CD4-positive, alpha-beta T cell treated with Interleukin-17A for 1 hour (primary cell): ENCODE measurements at places on chromosomes 1 and 21.
A peak's percentile ranks its signal among the peaks of the same experiment; 100 is the strongest.

DNA sequence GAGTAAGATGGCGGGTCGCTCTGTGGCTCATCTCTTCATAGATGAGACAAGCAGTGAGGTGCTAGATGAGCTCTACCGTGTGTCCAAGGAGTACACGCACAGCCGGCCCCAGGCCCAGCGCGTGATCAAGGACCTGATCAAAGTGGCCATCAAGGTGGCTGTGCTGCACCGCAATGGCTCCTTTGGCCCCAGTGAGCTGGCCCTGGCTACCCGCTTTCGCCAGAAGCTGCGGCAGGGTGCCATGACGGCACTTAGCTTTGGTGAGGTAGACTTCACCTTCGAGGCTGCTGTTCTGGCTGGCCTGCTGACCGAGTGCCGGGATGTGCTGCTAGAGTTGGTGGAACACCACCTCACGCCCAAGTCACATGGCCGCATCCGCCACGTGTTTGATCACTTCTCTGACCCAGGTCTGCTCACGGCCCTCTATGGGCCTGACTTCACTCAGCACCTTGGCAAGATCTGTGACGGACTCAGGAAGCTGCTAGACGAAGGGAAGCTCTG is 2.4 kb downstream of the TNFAIP8L2 start:
- no peak for DNase-seq

GRCh38 chr1:27736252-27736651 is 10.5 kb downstream of the FAM76A start:
- DNase-seq, result no peak

GRCh38 chr1:40092706-40093639 is 4.1 kb downstream of the PPT1 start:
- DNase-seq, result no peak

- no peak for DNase-seq
Measured at GRCh38 chr1:93591676-93592550, 89.7 kb downstream of the BCAR3 start.

DNA sequence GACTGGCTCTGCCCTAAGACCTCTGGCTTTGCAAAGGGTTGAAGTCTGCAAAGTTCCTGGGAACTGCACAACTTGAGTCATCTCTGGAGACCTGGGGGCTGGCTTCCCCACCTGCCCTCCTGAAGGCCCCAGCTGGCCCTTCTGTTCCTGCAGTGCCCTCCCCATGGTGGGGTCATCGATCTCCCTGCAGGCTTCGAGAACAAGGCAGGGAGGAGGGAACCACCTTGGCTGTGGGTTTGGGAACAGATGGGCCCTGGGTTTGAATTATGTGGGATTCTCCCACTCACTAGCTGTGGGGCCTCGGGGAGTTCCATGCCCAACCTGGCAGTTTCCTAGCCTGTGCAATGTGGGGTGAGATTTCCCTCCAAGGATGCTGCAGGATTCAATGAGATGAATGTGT is 310.2 kb downstream of the PTPRU start:
- DNase-seq, result no peak

GRCh38 chr1:54299037-54299436 is 99.1 kb downstream of the MRPL37 start:
- no peak for DNase-seq

DNA sequence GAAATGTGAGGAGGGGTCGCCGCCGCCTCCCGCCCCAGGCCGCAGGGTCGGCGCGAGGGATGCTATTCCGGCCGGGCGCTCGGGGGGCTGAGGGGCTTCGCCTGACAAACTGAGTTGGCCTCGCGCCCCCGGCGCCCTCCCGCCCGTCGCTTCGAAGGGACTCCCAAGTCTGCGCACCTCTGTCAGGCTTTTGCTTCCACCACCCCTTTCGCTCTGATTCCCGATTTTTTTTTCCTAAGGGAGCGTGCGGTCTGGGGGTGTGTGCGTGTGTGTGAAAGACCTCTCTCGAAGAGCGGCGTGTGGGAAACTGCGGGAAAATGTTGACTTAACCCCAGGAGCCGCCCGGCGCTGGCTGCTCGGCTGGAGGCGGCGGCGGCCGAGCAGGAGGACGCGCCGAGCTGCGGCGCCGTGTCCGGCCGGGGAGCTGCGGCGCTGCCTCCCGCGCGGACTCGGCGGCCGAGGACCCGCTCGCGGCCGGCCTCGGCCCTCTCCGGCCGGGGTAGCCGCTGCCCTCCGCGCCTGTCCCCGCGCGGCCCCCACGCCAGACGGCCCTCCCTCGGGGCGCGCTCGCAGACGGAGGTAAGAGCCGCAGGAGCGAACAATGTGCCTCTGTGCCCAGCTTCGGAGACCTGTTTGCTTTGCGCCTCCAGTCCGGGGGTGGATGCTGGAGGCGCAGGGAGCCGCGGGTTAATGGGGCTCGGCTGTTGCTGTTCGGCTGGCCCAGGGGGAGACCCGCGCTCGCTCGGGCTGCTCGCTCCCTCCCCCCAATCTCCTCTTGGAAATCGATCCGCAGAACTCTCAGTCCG is 1.1 kb downstream of the ADGRL2 start:
- DNase-seq, result no peak

- DNase-seq, result no peak
Measured at GRCh38 chr1:8378981-8379470, 61.1 kb downstream of the SLC45A1 start.

DNA sequence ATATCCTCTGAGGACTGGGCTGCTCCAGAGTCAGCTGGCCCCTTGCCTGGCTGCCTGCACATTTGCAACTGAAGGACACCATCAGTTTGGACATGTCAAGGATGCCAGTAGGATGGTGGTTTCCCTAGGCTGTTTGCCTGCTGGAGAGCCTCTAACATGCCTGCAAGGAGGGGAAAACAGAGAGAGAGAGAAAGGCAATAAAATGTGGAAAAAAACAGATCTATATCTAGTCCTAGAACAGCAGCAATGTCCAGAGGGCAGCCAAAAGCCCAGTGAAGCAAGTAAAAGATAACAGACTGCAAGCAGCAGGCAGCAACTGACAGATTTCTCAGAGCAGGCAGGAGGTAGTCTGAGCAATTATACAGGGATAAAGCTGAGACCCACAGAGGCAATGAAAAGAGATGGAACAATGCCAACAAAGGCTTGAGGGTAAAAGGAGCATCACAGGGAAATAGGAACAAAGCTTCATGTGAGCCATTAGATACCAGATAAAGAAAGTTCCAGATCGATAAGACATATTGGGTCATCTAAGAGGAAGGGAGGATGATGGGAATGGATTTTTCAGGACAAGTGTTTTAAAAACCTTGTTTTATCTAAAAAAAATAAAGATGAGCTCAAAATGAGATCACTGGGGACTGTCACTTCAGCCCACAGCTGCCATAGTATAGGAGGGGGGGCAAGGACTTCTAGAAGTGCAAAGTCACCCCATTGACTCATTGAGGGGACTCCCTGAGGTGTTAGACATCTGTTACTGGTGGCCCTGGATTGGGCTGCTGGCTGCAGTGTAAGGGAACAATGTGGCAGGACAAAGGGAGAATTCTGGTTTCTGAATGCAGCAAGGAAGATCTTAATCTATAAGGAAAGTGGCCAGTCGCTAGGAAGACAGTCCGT is 38.6 kb upstream of the GADD45A start:
- DNase-seq, result no peak

GRCh38 chr1:35564884-35565741 is 7.5 kb downstream of the NCDN start:
- DNase-seq, result no peak

DNA sequence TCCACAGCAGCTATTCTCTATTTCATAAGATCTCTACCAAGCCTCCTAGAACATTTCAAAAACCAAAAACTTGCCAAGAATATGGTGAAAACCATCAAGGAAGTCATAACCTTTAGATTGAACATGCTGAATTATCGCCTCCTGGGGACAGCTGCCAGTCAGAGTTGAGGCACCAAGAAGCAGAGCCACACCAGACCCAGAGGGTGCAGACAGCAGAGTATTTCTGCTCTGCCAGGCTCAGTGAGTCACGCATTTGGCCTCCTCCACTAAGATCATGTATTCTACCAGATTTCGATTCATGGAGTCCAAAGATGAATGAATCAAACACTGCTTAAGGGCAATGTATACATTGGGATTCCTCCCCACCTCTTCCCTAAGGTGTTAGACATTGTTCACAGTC is 2.1 kb downstream of the F3 start:
- DNase-seq, result no peak

GRCh38 chr21:27562303-27562702 is 595.4 kb upstream of the ADAMTS5 start:
- no peak for DNase-seq

- no peak for DNase-seq
Measured at GRCh38 chr1:7587773-7588456, 183.2 kb upstream of the VAMP3 start.

GRCh38 chr1:11703357-11704193 is 12.1 kb downstream of the DRAXIN start:
- DNase-seq, result no peak

- DNase-seq, result no peak
Measured at GRCh38 chr1:40151457-40152079, 9.6 kb upstream of the RLF start.

- DNase-seq, result peak; percentile 1
Measured at GRCh38 chr1:182259968-182260367, 131.6 kb downstream of the GLUL start.

- DNase-seq, result no peak
Measured at GRCh38 chr1:92728697-92729096, 56.2 kb downstream of the EVI5 start.

DNA sequence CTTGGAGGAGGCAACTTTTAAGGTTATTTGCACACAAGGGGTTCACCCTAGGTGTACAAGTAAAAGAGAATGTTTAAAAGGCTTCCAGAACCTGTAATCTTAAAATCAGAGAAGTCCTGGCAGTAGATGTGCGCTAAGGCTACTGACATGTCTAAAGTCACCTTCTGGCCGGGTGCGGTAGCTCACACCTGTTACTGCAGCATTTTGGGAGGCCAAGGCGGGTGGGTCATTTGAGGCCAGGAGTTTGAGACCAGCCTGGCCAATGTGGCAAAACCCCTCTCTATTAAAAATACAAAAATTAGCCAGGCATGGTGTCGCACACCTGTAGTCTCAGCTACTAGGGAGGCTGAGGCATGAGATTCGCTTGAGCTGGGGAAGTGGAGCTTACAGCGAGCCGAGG is 20.3 kb upstream of the DEGS1 start:
- no peak for DNase-seq

DNA sequence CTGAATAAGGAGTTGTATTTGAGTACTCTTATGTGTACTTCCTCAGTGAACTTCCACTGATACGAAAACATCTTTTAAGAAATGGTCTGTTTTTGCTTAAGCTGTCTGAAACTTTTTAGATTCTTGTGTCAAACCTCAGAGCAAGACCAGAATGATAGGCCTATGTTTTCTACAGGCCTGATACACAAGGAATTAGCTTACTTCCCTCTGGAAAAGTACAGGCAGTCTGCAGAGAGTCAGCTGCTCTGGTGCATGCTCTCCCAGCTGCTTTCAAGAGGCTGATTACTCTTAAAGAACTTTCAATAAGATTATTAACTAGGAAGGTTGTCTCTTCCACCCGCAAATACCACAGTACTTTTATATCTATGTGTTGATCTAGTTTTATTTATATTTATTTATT is 9.5 kb downstream of the SNX27 start:
- DNase-seq, result no peak

GRCh38 chr1:184890539-184890973 is 83.8 kb downstream of the NIBAN1 start:
- peak; percentile 87 for DNase-seq

DNA sequence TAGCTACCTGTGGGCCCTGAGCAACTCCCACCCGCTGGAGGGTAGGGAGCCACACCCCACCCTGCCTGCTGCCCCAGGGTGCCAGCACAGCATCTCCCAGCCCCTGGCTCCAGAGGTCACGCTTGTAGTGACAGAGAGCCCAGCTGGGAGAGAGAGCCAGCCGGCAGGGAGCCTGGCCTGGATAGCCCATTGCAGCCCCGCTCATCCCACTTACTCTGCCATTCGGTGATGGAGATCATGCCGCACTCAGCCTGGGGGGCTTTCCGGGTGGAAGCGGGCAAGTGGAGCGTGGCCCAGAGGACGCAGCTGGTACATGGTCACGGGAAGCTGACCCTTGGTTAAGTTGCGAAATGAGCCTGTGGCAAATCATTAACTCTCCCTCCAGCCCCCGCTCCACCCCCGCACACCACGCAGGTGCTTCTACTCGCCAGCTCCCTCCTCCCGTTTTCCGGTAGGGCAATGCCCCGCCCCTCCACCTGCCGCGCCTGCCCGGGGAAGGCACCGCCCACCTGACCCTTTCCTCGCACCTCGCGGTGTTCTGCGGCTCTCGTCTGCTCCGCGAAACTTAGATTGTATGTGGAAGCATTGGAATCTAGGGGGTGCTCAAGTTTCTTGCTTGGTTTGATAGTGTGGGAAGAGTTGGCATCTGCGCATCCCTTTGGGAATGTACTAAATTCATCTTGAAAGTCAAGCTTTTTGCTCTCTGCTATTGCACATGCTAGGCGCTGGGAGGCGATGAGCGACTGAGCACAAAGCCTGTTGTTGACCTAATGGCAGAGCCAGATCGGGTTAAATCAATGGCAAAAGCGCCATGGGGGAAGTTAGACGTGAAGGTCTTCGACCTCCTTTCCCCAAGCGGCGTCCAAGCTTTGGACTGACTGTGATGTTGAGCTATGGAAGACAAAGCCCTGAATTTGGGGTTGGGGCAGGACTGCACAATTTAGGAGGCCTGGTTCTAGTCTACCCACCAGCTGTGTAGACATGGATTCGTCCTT is at the start of gene GOLT1A:
GOLT1A (minus strand) TSS at position 321 of the 995 bp plus-strand sequence; CDS start at position 239, 82 bp downstream.
- DNase-seq, result peak; percentile 36

GRCh38 chr1:94531664-94532063 is 9.9 kb downstream of the F3 start:
- DNase-seq, result no peak

DNA sequence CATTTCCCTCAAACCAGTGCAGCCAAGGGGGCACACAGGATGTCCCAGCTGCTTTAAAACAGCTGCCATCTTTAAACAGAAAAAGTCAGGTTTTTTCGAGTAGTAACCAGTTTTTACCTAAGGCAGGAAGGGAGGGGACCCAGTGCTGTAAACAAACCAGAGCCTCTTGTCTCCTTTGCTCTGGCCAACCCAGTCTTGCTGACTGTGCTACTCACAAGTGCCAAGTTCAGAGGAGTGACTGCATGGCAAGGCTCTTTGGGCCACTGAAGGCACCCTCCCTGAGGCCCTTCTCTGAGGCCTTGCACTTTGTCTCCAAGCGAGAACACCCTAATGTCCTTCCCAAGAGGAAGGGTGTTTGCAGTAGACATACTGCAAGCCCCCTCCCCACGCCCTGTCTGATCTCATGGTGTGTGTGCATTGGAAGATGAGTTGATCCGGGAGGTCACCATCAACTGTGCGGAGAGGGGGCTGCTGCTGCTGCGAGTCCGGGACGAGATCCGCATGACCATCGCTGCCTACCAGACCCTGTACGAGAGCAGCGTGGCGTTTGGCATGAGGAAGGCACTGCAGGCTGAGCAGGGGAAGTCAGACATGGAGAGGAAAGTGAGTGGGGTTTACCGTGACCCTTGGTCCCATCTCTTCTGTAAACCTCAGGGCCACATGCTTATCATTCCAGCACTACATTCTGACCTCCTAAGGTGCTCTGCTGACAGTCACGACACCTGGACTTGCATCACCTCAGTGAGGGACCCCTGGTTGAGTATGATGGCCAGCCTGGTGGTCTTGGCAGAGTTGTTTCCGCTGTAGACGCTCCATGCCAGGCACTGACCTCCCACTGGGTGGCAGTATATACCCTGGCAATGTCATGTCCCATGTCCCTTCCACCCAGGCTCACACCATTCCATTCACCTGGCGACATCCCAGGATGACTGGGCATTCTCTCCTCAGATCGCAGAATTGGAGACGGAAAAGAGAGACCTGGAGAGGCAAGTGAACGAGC is 4.7 kb downstream of the DNALI1 start:
- DNase-seq, result peak; percentile 38
